ENCODE measurements at places on chromosomes 6 and 20.
A peak's percentile ranks its signal among the peaks of the same experiment; 100 is the strongest.

DNA sequence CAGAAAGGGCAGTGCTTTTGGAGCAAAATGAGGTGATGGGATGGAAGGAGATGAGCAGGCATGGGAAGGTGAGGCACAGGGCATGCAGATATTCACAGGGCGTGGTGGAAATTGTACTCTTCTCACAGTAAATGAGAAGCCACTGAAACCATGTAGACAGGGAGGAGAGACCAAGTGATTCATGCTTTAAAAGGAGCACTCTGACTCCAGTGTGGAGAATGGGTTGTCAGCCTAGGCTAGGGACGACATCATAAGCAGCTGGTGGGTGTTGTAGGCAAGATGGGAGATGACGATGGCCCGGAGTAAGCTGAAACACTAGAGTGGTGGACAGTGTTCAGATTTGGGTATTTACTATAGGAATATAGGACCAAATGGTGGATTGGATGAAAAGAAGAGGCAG lies 18.4 kb downstream of the PDE7B start:
- no peak for DNase-seq

GRCh38 chr20:31967830-31968249 lies at the start of gene XKR7:
Gene XKR7 (plus strand): TSS chr20:31968151. CDS start chr20:31968176, 25 bp downstream.
- no peak for DNase-seq

DNA sequence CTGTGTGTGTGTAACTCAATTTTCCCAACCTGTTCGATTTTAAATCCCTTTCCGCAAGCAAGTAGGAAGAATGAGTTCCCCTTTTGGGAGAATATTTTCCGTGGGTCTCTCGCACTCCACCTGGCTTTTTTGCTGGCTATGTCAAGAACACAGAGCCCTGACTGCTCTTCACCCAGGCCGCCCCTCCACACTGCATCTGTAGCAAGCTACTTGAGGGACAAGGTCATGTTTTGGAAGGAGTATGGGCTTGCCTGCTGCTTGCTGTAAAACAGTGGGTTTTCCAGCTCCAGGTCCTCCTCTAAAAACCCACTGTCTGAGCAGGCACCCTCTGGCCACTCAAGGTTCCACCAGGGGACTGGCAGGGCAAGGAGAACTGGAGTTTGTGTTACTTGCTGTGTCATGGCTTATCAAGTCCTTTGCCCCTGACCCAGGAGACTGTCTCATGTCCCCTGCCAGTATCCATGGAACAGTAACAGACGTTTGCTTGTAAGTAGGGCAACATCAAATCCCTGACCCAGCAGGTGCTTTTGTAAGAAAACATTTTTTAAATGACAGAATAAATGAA lies 35.5 kb upstream of the SYNJ2 start:
- DNase-seq, result no peak

GRCh38 chr6:139297921-139298320 lies 6.1 kb upstream of the TXLNB start:
- DNase-seq, result no peak

- no peak for DNase-seq
Measured at GRCh38 chr20:8879669-8880068, 189.2 kb upstream of the PLCB4 start.

DNA sequence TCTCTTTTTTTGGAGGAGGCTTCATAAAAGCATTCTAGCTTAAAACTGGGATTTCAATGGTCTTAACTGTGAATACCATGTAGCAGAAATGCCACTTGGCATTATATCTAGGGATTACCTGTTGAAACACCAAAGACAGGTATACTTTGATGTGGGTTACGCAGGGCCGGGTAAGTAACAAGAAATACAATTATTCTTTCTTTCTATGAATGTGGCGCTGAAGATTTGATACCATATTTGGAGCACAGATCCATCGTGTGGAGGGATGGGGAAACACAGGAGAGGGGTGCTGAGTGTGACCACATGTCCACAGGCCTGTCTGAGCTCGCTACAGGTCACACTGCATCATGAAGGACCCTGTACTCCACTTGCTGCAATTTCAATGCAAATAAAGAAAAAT lies 257.8 kb downstream of the GMPR start:
- no peak for DNase-seq

DNA sequence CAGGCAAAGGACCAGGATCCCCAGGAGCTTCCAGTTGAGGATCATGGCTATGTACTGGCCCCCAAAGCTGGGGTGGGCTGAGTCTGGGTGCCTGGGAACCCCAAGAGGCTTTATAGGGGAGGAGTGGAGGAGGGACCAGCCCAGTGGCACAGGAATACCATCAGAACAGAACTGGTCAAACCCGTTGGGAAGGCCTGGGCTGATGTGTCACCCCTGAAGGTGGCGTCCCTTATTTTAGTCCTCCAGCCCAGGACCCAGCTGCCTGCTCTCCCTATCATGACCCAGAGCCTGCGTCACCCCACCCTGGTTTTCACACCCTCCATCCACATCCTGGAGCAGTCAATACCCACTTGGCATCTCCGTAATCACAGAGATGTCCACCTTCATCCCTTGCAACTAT lies at the start of gene PSORS1C2:
Gene PSORS1C2, minus strand, starts transcription at position 85 of the 400 bp plus-strand sequence. Its CDS starts 40 bp downstream, at position 45.
- no peak for DNase-seq

DNA sequence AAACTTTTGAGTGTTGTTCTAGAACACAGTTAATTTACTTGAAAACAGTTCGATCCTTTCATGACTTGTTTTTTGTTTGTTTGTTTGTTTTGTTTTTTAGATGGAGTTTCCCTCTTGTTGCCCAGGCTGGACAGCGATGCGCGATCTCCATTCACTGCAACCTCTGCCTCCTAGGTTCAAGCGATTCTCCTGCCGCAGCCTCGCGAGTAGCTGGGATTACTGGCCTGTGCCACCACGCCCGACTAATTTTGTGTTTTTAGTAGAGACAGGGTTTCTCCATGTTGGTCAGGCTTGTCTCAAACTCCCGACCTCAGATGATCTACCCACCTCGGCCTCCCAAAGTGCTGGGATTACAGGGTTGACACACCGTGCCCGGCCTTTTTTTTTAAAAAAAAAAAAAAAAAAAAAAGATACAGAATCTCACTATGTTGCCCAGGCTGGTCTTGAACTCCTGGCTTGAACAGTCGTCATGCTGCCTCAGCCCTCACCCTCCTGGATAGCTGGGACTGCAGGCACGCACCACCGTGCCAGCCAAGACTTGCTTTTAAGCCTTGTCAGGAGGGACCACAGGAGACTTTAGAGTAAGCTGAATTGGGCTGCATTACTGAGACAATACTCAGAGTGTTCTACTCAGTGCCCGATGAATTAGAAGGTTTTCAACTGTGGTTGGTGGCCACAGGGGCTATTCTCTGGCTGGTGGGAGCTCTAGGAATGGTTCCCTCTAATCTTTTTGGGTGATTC lies 76.7 kb upstream of the SLC22A16 start:
- no peak for DNase-seq

GRCh38 chr6:3535776-3536435 lies 79.1 kb upstream of the SLC22A23 start:
- no peak for DNase-seq

GRCh38 chr6:154001494-154002285 lies 37.4 kb upstream of the OPRM1 start:
- no peak for DNase-seq

GRCh38 chr20:21513181-21513663 lies 642 bp downstream of the NKX2-2 start:
- no peak for DNase-seq

GRCh38 chr20:52683761-52684160 lies 288.4 kb upstream of the TSHZ2 start:
- DNase-seq, result no peak

DNA sequence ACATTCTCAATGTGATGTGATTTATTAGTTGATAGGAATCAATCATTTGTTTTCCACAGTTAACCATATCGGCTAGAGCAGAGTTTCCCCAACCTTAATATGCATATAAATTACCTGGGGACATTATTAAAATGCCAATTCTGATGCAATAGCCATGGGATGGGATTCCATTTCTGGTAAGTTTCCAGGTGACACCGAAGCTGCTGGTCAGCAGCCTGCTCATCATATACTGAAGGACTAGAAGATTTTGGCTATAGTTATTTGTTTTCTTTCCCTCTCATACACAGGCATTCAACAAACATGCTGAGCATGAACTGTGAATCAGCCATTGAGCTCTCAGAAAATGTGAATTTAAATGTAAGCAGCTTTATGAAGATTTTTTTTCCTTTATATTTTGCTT lies 35.8 kb downstream of the FBXO5 start:
- DNase-seq, result no peak

GRCh38 chr20:58330687-58331086 lies 21.2 kb downstream of the RAB22A start:
- peak; percentile 38 for DNase-seq

DNA sequence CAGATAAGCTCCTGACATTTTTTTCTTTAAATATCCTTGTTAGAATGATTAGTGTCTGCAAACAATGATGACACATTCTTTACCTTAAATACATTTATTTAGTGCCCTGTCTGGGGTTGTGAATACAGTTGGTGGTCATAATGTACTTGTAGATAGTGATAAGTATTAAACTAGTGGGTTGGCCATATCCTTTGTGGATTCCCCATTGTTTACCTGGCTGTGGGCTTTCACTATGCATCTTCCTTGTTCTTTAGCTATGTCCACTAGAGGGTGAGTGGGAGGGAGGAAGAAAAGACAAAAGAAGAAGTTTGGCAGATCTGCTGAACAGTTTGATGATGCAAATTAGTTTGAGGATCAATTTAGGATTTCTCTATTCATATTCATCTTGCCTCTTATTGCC lies 15.7 kb downstream of the HS3ST5 start:
- DNase-seq, result no peak

GRCh38 chr6:112938650-112939049 lies 591.5 kb downstream of the RFPL4B start:
- DNase-seq, result peak; percentile 26

- no peak for DNase-seq
Measured at GRCh38 chr6:161828355-161828754, 554.5 kb upstream of the AGPAT4 start.

DNA sequence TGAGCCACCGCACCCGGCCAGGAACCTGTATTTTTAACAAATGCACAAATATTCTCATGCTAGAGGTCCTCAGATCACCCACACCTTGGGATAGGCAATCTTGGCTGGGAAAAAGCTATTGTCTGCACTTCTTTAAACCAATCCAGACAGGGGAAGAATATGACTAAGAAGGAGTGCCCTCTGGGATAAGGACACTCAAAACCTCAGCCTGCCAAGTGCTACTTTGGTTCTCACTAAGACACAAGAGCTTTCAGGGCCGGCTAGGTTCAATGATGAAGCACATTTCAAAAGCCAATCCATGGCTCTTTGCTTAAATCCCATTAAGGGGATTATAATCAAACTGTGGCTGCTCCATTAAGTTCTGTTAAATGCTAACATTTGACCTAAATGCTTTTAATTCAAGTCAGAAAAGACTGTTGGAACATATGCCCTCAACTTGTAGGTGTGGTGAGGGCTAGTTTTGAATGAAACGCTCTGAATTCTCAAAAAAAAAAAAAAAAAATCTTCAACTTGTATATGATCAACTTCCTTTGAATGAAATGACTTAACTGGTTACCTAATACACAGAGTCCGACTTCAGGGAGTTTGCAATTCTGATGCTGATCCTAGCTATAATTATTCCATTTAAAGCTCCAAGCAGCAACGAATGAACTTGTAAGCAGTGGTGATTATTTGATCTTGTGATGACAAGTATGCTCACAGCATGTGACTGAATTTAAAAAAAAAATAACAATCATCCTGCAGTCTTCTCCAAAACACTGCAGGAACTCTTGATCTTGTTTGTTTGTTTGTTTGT lies 56.6 kb downstream of the SLC23A2 start:
- DNase-seq, result peak; percentile 31

DNA sequence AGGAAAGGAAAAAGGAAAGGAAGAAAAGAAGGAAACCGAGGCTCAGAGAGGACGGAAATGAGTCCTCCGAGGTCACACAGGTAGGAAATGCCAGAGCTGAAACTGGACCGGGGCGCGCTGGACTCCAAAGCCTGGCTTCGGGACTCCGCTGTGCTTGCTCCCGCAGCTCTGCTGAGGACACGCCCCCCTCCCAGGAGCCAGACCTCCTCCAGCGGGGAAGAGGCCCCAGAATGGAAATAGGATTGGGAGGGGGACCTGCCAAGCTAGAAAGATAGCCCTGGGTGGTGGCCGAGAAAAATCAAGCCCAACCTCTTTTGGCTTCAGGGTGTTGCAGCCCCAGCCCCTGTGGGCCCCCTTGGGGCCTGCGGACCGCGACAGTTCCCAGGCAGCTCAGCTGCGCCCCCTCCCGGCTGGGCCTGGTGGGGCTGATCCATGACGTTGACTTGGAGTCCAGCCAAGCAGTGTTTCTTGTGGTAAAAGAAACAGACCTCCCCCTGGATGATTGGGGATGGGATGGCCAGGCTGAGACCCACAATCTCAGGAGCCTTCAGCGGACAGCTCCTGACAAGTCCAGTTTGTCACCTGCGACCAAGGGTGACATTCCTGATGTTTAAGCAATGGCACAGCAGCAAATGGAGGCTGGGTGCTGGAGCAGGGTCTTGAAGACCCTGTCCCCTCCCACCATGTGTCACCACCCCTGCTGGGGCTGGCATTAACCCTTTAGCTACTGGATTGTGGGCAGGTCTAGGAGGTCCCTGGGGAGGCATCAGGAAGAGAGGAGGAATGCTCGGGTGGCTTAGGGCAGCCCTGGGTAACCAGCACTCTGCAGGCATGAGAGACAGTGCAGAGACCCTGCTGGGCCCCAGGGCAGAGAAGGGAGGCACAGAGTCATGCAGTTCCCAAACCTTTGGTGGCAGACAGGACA lies 55.4 kb downstream of the RIPOR3 start:
- peak; percentile 82 for DNase-seq

- DNase-seq, result no peak
Measured at GRCh38 chr6:38133932-38134703, 314.6 kb downstream of the ZFAND3 start.

DNA sequence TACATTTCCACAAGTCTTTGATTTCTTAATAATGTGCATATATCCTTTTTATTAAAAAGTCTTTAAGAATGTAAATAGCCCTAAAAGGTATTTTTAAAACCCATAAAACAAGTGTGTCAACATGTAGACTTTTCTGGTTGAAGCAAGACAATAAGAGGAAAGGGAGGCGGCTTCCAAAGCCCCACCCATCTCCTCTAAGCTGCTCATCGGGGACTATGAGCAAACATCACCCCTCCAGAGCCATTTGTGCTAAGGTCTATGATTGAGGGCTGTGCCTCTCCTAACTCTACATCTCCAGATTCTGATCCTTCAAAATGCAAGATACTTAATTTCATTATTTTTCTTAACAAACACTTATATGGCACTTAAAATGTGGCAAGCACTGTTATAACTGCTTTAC lies 2.5 kb upstream of the NAA20 start:
- peak; percentile 39 for DNase-seq

DNA sequence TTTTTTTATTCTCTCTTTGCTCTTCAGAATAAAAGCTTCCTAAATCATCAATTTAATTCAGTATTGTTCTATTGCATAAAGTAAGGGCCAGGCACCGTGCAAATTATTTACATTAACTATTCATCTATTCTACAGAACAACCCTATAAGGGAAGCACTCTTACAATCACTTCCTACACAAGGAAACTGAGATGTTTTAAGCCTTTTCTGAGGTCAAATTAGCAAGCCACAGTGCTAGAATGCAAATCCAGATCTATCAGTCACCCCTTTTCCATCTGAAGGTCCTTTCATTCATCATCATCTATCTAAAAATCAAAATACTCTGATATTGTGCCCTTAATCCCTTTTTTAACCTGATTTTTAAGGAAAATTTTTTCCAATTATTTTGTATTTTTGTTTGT lies 31.2 kb downstream of the FRK start:
- DNase-seq, result no peak

Measured in fibroblast of pulmonary artery (primary cell).